Stimulated activated CD8-positive, alpha-beta memory T cell treated with anti-CD3 and anti-CD28 coated beads, Interleukin-2, amount 100 ng/mL, for 1 hour (primary cell): ENCODE measurements at places on chromosomes 13 and 19.

DNA sequence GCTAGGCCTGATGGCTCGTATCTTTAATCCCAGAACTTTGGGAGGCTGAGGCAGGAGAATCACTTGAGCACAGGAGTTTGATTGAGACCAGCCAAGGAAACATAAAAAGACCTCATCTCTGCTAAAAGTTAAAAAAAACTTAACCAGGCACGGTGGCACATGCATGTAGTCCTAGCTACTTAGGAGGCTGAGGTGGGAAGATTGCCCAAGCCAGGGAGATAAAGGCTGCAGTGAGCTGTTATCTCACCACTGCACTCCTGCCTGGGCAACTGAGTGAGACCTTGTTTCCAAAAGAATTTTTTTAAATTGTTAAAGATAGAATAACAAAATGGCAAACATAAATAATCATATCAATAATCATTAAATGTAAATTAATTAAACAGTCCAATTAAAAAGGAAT lies 365.8 kb downstream of the MTUS2 start:
- no peak for DNase-seq

GRCh38 chr19:44759083-44759804 lies 10.7 kb downstream of the BCL3 start:
- no peak for DNase-seq

GRCh38 chr19:52464798-52465470 lies 11.6 kb downstream of the ZNF578 start:
- DNase-seq = no peak

DNA sequence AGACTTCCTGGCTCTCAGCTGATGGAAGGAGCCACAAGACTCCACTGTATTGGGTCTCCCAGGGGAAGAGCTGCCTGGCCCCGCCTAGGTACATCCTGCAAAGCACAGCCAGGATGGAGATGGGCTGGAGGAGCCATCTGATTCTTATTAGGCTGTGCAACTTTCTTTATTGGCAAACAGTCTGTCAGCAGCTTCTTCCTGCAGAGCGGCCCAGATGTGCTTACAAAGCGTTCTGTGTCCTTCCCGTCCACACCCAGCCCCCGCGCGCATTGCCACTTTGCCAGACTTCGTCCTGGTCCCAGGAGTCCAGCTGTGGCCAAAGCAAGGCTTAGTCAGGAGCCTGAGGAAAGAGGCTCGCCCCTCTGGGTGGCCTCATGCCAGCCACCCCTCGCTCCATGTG lies 409.3 kb downstream of the ZNF536 start:
- DNase-seq = no peak

- DNase-seq = no peak
Measured at GRCh38 chr19:38667661-38668171, 20.3 kb downstream of the ACTN4 start.

DNA sequence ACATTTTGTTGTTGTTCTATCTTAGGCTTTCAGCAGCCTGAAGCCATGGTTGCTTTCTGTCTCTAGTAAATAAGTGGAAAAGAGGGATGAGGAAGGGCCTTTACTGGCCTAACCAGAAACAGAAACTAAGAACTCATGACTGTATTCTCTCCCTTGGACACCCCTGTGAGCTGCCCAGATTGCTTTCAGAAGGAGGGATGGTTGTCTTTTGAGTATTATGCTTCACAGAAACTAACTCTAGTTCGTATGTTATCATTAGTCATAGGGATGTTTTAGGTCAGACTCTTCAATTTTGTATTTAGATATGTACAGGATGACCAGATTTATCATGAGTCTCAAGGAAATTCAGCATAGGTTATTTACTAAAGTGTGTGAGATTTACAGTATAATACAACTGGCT lies 17.5 kb downstream of the BORA start:
- no peak for DNase-seq

GRCh38 chr19:40813182-40813581 lies 14.2 kb downstream of the EGLN2 start:
- no peak for DNase-seq

- no peak for DNase-seq
Measured at GRCh38 chr13:113118261-113119021, 4.2 kb upstream of the F10 start.

GRCh38 chr19:1811472-1811894 lies 593 bp downstream of the ATP8B3 start:
- peak; percentile 21 for DNase-seq

GRCh38 chr13:113992276-113993005 lies 18.6 kb upstream of the C13orf46 start:
- DNase-seq = no peak

DNA sequence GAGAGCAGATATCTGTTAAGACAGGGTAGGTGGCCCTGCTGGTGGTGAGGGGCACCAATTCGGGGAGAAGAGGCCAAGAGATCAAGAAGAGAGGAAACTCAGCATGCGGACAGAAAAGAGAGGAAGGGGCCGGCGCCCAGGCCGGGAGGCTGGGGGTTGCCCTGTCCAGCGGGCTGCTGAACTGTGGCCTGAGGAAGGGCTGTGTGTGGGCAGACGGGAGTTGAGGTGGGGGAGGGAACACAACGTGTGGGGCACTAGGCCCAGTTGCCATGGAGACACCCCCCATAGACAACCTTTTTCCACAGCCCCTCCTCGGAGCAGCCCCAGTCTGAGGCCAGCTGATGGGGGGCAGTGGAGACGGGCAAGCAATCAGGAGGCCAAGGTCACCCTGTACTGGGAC lies 2.5 kb upstream of the CACNG8 start:
- DNase-seq = no peak

DNA sequence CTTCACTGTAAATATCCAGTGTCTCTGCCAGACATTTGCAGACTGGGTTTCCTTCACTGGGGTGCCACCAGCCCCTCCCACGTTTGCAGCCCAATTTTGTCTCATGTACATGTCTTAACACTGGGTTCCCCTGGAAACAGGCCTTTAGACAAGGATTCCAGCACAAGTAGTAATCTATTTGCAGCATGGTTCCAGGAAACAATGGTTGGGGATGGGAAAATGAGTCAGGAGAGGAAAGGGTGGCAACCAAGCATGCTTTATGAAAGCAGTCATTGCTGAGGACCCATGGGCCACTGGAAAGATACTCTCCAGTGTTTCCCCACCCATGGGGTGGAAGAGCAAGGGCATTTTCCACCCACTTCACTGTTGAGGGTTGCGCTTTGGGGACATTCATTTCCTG lies 53.6 kb upstream of the FARP1 start:
- DNase-seq = no peak

DNA sequence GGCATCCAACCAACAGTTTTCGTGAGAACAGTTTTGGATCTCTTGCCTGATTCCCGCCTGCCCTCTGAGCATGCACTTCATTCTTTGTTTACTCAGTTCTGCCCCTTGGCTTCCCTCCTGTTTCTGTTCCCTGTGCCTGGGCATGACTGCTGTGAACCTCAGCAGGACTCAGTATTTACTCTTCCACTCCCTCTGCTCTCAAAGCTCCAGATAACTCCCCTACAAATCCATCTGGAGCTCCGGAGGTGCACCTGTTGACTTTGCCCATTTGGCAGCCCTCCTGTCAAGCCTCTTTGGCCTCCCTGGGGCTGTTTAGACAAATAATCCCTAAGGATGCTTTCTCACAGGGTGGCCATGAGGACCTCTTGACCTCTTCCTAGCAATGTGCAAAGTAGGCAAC lies 34.2 kb upstream of the ARGLU1 start:
- DNase-seq = no peak

- no peak for DNase-seq
Measured at GRCh38 chr19:3494051-3494450, 6.4 kb downstream of the DOHH start.

GRCh38 chr19:19459707-19460251 lies 54.3 kb downstream of the GATAD2A start:
- peak; percentile 42 for DNase-seq

DNA sequence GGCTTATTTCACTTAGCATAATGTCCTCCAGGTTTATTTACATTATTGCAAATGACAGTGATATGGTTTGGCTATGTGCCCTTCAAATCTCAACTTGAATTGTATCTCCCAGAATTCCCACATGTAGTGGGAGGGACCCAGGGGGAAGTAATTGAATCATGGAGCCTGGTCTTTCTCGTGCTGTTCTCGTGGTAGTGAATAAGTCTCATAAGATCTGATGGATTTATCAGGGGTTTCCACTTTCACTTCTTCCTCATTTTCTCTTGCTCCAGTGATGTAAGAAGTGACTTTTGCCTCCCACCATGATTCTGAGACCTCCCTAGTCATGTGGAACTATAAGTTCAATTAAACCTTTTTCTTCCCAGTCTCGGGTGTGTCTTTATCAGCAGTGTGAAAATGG lies 109.6 kb downstream of the VWA8 start:
- no peak for DNase-seq

- DNase-seq = no peak
Measured at GRCh38 chr13:38954844-38955243, 35.8 kb downstream of the STOML3 start.

DNA sequence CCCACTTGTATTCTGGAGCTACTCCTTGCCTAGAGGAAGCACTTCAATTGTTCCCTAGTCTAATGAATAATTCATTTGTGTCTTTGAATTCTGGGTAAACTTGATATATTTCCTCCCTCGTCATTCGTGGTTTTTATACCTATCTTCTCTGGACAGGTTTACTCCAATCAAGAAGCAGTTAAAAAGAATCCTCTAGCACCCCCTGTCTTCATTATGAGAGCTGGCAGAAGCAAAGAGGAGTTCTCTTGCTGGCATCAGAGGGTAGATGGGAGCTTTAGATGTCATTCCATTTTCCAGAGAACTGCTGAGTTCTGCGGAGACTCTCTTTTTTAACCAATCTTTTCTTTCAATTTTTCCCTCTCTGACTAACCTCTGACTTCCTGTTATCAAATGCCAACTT lies 627.7 kb downstream of the FGF9 start:
- DNase-seq = no peak

GRCh38 chr13:32300406-32300805 lies 14.8 kb downstream of the ZAR1L start:
- DNase-seq = no peak
